ENCODE measurements at places on chromosomes 5 and 9.
A peak's percentile ranks its signal among the peaks of the same experiment; 100 is the strongest.

DNA sequence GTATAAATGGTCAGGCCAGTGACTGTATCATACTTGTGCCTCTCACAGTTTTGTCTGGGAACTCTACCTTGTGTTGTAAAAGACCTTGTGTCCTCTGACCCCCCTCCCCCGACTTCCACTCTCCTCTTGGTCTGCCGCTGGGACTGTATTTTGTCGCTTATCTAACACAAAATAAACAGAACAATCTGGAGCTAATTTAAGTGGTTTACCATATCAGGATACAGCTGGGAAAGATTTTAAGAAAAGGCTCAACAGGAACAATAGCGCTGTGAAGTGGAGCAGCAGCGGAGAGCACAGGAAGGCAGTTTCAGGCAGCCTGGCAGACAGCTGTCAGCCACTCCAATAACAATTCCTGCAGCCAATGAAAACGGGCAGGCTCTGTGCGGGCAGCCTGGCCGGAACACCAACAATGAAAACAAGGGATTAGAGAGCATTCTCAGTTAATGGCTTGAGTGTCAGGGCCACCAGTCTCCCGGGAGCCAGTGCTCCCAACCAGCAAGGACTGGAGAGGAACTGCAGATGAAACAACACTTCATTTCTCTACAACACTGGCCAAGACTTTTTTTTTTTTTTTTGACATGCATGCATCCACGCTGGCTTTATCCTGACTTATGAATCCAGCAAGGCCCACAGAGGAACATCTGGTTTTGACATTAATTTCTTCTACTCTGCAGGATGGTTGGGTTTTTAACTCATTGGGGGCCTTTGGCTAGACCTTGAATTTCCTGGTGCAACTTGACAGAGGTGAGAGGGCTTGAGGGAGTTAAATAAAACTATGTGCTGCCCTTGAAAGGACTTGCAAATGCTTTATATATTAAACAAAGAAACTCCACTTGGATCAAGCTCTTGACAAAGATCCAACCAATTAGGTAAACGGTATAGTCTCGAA lies 76.7 kb downstream of the ARSB start:
- no peak for DNase-seq

DNA sequence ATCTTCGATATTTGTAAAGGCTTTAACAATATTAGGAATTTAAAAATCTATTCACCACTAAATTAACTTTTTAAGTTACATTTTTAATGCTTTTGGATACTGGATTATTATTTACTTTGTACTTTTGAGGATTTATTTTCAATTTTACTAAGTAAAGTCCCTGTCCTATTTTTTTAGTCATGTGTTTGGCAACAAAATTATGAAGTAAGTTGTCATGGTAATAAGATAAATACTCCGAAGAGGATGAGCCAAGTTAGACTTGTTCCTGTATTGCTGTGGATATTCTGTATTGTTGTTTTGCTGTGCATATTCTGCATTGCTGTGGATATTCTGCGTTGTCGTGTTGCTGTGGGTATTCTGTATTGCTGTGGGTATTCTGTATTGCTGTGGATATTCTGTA lies 210.1 kb downstream of the MTRR start:
- no peak for DNase-seq

DNA sequence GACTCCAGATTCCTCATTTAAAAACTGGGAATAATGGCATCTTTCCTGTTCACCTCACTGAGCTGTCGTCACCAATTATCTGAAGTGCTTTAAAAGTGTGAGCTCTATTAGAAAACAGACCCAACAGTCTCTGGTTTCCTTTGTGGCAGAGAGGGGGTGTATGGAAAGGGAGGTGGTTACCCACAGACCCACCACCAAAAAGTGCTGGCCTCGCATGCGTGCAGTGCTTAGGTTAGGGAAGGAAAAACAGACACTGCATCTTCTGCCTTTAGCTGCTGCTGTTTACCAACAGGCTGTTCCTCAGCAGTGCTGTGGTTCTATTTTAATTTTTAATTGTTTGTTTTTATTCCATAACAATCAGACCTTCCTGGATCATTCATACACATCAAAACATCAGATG lies 249.6 kb downstream of the PIK3R1 start:
- DNase-seq, result no peak

DNA sequence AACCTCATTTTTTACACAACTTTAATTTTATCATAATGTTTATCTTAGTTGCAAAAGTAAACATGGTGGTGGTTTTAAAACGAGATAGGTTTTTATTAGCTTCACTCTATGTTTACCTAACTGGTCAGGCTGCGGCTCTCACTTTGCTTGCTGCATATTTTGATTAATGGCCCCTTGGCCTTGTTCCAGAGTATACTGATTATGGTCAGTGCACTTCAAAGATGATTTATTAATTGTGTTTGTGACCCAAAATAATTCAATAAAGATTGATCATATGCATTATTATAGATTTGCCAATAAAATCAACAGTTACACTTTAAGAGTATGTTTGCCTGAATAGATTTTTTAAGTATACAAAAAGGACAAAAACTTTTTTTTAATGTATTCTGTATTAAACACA lies 188.0 kb downstream of the XRCC4 start:
- no peak for DNase-seq

- DNase-seq, result no peak
Measured at GRCh38 chr5:170184737-170185136, 48.0 kb upstream of the C5orf58 start.

- DNase-seq, result peak; percentile 12
Measured at GRCh38 chr5:110727025-110727314, 499 bp upstream of the TMEM232 start.

DNA sequence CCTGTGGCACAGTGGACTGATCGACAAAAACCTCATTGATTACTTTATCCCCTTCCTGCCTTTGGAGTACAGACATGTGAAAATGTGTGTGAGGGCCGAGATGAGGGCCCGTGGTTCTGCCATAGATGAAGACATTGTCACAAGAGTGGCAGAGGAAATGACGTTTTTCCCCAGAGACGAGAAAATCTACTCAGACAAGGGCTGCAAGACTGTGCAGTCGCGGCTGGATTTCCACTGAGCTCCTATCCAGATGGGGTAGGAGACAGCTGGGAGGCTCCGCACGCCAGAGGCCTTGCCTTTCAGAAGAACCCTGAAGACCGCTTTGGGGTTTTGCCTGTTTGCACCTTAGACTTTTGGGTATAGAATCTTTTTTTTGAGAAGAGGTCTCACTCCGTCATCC lies 6.4 kb downstream of the TOR1B start:
- DNase-seq, result no peak

GRCh38 chr9:6212722-6213375 lies 2.8 kb upstream of the IL33 start:
- no peak for DNase-seq

DNA sequence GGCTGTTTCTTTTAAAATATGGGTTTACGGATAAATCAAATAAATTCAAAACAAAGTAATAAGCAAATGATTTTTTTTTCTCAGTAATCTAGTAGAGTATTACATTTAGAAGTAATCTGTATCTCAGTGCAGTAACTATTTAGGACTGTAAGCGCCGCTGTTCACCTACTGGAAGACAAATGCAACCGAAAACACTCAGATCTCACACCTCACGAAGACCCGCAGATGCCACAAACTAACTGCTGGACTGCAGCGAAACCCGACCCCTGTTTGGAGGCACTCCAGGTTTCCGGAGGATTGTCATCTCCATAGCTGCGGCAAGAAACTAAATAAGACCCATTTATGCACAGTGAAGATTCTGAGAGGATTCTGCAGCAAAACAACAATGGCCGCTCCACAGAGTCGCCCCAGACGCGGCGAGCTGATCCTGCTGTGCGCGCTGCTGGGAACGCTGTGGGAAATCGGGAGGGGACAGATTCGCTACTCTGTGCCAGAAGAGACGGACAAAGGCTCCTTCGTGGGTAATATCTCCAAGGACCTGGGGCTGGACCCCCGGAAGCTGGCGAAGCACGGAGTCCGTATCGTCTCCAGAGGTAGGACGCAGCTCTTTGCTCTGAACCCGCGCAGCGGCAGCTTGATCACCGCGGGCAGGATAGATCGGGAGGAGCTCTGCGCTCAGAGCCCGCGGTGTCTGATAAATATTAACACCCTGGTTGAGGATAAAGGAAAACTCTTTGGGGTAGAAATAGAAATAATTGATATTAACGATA lies at the start of gene PCDHGA8:
TSS of gene PCDHGA8 (plus strand) at position 205 of the 770 bp plus-strand sequence. CDS start at position 386, 181 bp downstream.
- no peak for DNase-seq

DNA sequence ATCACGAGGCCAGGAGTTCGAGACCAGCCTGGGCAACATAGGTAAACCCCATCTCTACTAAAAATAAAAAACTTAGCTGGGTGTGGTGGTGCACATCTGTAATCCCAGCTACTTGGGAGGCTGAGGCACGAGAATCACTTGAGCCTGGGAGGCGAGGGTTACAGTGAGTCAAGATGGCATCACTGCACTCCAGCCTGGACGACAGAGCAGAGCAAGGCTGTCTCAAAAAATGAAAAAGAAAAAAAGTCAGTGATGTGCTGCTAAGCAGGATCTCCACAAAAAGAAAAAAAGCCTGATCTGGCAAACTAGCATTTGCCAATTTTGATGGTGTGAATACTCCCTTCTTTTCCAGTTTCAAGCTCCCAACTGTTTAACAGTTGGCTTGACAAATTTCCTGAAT lies 21.9 kb downstream of the F2R start:
- no peak for DNase-seq
